NCI-H524 treated with DMSO at 0.1 percent for 48 hours (cell line): ENCODE measurements at places on chromosomes 5 and 9.

- DNase-seq, result no peak
Observed at GRCh38 chr5:66246608-66247007, 102.5 kb downstream of the SREK1 start.

GRCh38 chr5:35821513-35821912, 35.2 kb upstream of the IL7R start:
- no peak for DNase-seq

DNA sequence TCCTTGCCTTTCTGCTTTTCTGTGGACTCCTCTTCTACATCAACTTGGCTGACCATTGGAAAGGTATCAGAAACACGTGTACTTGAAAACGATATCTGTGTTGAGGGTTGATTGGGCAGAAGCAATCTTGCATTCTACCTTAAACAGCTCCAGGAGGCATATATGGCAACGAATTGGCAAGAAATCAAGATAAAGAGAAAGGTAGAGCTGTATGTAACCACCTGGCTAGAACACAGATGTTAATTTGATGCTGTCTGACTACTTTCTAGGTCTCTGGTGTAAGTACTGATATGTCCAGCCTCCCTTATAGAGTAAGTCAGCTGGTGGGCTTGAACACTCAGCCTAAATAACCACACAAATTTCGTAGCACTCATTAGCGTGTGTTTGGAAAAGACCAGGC, 1.3 kb downstream of the MAN1B1 start:
- DNase-seq, result no peak

DNA sequence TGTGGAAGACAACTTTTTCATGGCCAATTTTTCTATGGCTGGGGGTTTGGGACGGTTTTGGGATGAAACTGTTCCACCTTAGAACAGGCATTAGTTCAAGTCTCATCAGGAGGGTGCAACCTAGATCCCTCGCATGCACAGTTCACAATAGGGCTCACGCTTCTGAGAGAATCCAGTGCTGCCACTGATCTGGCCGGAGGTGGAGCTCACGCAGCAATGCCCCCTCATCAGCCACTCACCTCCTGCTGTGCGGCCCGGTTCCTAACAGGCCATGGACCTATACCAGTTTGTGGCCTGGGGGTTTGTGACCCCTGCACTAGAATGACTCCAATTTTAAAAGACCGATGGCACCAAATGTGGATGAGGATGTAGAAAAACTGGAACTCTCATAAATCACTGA, 127.2 kb upstream of the IER5L start:
- no peak for DNase-seq

- no peak for DNase-seq
Observed at GRCh38 chr9:116605904-116606341, 81.2 kb upstream of the TRIM32 start.

DNA sequence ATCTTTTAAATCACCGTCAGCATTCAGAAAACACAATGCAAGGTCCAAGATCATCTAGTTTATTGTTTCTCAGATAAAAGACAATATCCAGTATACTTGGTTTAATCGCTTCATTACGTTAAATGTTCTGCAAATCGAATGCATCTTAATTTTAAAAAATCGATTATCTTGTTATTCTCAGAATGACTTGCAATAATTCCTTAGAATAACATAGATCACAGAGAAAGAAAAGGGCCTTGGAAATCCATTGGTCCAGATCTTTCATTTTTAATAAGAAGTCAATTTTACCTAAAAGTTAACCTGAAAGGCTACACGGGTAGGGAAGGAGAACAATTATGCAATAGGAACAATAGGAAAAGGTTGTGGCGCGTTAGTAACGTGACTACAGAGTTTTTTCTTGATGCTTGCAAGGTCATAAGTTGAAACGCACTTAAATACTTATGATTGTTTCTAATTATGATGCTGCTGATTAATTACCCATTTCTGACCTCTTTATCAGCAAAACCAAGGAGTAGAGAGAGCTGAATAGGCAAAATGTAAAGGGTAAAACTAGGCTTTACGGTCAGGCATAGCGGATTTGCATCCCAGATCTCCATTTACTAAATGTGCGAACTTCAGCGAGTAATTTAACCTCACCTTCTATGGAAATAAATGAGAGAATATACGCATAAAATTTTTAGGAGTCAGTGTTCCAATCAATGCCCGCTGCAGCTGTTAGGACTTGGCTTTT, 769 bp upstream of the LYRM7 start:
- no peak for DNase-seq

DNA sequence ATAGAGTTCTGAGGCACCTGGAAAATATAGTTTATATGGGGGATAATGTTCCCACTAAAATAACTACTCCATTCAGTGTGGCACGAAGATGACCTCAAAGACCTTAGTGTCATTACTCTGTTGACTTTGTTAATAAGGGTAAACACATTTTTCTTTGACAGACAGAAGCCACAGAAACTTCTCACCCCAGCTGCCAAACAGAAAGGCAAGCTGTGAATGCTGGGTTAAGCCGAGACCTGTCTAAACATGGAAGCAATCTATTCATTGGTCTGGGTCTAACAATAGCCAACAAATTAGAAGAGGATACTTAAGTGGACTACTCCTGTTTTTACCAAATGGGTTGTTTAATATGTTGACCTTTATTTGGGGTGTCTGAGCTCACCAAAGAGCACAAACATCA, 171.4 kb downstream of the TLE1 start:
- DNase-seq, result no peak

GRCh38 chr9:128022886-128023285, 42.1 kb upstream of the EEIG1 start:
- DNase-seq, result no peak

GRCh38 chr9:109504689-109505088, 6.6 kb upstream of the PTPN3 start:
- DNase-seq, result no peak

GRCh38 chr5:100542086-100542485, 6.9 kb downstream of the FAM174A start:
- DNase-seq, result no peak

DNA sequence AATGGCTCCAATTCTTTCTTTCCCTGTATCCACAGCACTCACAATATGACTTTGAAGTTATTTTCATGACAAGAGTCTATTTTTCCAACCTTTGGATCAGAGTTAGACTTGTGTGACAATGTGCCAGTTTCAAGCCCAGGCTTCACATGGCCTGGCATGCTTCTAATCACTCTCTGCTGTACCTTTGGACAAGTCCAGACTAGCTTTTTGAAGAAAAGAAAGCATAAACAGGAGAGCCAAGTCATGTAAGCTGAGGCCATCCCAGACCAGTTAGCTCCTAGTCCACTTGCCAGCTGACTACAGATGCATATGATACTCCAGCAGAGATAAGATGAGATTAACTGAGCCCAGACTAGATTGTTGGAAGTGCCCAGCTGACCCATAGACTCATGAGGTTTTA, 513.6 kb upstream of the C9orf72 start:
- DNase-seq, result no peak

GRCh38 chr9:92663951-92664350, 6.0 kb downstream of the IPPK start:
- no peak for DNase-seq

DNA sequence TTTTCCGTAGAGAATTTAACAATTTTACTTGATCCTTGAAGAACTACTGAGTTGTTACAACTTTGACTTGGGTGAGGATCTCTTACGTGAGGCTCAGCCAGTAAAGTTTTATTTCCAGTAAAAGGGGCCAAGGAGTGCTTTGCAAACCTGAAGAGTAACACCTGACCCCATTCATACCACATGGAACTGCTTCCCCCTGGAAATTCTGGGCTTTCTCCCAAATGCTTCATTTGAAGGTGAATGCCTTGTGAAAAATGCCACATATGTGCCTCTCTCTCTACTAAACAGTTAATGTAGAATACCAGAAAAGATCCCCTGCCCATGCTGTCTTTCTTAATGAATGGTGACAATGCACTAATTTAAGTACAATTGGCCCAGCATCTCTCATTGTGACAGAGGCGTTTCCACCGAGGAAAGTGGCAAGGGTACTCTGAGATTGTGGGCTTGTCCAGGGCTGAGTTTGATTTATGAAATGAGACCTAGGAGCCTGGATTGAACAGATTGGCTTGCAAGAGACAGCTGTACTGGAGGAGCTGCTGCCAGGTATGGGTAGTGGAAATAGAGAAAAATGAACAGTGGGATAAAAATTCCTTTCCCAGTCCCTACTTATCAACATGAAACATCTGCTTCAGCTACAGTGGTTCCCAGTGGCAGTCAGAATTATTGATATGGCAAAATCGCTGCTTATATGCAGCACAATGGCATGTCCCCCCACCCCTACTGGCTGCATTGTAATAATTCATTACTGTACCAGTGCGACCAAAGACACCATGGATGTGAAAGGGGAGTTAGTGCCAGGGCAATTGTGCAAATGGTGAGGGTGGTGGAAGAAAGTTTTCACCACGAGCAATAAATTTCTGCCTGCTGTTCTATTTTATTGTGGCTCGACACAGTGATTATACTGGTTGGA, 843.7 kb upstream of the WWC1 start:
- DNase-seq, result peak; percentile 6

DNA sequence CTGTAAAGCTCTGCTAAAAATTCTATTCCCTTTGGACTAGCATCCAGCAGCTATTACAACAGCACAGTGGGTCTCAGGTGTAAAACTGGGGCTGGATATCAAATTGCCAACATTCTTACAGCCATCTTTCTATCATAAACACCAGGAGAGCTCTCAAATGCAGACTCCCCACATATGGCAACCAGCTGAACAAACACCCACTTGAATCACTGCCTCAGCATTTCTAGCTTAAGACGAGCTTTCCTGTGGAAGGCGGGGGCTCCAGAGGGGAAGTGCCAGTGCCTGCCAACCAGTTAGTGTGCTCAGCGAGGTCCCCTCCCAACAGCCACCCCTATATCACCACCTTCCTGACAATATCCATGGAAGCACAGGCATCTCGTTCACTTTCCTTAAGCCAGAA, 62.2 kb downstream of the IPPK start:
- DNase-seq, result peak; percentile 70

DNA sequence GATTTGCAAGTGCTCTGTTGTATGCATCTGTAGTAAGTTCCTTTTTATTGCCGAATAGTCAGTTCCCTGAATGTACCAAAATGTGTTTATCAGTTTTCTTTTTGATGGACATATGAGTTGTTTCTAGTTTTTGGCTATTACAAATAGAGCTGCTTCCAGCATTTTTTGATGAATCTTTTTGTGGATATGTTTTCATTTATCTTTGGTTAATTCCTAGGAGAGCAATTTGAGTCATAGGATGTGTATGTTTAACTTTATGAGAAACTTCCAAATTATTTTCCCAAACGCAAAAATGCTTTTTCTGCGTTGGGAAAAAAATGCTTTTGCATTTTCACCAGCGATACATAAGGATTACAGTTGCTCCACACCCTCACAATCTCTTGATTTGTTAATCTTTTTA, 287.7 kb downstream of the FER start:
- DNase-seq, result no peak

DNA sequence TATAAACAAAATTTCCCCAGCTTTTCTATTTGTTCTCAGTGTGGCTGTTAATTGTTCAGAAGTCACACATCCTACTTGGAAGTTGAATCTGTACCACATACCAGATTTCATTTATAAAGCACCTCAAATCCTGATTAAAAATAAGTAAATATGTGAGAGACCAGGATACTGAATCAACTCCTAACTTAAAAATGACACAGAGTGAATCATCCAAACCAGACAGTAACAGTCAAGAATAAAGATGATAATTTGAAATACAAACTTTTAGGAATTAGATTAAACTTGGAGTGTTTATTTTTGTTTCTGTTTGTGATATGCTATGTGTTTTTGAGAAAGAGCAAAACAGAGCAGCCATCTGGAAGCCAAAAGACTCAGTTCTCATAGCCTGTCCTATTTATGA, 633.2 kb upstream of the RORB start:
- DNase-seq, result no peak

GRCh38 chr5:37799865-37800421, 39.9 kb downstream of the GDNF start:
- no peak for DNase-seq

- no peak for DNase-seq
Observed at GRCh38 chr9:32427111-32427873, 42.8 kb downstream of the ACO1 start.

DNA sequence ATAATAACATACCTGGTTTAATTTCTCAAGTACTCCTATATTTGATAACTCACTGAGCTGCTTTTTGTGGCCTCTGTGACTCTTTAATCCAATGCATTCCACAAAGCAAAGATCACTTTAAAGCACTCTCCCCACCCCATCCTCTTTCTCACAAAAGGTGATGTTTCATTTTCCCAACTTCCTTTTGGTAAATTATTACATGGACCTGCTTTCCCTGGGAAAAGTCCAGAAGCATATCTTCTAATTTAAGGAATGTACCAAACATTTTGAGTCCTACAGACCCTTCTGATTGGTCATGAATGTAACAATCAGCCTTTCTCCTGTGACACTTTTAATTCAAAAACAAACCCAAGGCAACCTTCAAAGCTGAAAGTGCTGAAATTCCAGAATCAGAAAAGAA, 71.1 kb downstream of the MLLT3 start:
- no peak for DNase-seq

DNA sequence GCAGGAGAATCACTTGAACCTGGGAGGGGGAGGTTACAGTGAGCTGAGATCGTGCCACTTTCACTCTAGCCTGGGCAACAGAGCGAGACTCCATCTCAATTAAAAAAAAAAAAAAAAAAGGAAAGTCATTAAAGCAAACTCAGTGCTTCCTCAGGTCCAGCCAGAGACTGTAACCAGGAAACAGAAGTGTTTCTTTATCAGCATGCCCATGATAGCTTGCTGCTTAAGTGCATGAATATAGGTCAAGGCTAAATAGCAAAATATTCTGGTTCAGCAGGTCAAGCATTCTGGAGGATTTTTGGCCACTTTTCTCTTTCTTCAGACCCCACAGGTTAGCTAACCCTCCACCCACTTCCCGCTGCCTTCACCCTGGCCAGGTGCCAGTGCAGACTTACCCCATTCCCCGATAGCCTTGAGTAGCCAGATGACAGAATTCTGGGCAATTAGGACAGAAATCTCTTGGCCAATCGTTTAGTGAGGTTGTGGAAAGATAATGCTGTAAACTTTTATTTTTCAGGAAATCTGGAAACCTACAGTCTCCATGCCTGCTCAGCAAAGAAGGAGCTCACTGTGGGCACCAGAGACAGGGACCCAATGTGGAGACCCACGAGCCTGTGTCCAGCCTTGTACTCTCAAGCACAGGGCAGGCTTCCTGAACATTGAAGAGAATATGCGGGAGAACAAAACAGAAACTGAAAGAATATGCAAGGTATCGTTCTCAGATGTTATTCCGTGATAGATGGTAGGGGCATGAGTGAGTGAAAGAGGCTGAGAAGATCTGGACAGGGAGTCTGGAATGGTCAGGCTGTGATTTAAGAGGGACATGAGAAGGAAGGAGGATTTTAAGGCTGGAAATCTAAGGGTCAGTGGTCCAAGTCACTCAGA, 4.2 kb upstream of the UGT3A2 start:
- DNase-seq, result no peak
